ENCODE measurements at places on chromosomes 1 and 21.

GRCh38 chr1:219553934-219554502 is 58.9 kb downstream of the ZC3H11B start:
- DNase-seq = no peak

GRCh38 chr21:41375875-41376274 is 14.0 kb downstream of the MX2 start:
- no peak for DNase-seq

GRCh38 chr1:87058343-87058649 is 143.9 kb downstream of the HS2ST1 start:
- no peak for DNase-seq

DNA sequence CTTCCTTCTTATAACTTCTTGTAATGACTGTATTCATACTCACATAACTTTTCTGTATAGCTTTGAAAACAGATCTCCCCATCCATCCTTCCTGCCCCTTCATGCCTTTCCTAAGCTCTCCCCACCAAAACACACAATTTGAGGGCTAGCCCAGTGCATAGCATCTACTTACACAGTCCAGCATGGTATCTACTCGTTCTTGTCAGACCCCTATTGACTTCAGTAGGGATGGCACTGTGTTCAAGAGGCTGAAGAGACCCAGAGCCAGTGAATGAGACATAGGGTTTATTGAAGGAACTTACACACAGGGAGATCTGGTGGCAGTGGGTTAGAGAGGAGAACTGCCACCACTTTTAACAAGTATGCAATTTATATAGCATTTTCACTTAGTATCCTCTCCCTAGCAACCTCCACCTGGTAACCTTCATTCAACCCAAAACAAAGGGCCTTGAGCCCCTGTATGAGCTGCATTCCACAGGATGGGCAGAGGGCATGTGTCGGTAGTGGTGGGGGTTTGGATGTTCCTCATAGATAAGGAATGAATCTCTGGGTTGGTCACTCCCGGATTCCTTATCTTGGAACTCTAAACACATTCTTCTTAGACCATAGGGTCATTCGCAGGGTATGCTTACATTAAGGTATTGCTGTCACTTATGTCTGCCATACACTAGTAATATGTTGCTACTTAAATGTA is 64.9 kb upstream of the GNG12 start:
- no peak for DNase-seq

GRCh38 chr1:117586337-117586736 is 19.5 kb upstream of the TENT5C start:
- no peak for DNase-seq

- DNase-seq = no peak
Observed at GRCh38 chr1:93699503-93700168, 18.0 kb upstream of the BCAR3 start.

DNA sequence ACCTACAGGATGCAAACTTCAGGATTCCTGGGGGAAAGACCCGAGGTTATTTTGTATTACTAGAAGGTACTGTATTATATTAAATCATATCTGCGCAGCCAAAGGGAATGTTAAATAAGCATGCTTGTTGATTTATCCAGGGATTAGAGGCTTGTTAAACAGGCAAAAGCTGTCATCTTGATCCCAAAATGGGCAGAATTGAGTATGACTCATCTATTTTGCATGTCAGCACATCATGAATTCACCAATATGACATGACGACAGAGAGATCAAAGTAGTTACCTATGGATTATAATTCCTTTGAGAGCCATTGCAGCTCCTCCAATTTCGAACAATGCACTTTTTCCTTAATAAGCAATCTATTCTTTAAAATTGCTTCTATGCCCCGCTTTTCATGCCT is 66.1 kb downstream of the TBX15 start:
- DNase-seq = no peak

DNA sequence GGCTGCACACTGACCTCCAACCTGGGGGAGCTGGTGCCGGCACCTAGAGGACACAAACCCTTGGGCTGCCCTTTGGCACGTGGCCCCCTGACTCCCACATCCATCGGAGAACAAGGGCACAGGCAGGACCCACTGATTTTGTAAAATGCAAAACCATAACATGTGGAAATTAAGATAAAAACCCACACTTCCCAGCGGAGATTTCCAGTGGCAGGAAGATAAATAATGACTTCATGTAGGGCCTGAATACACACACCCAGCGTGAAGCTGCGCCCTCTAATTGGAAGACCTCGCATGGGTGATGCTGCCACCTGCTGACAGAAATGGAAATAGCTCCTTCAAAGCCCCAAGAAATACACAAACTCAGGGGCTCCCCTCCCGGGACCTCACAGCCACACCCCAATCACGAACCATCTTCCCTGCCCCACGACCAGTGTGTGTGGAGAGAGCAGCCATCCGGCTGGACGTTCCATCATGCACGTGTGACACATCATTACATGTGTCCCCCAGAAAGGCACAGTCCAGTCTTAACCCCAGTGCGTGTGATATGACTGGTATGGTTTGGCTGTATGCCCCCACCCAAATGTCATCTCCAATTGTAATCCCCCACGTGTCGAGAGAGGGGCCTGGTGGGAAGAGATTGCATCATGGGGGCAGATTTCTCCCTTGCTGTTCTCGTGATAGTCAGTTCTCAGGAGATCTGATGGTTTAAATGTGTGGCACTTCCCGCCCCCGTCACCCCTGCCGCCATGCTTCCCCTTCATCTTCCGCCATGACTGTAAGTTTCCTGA is 5.7 kb upstream of the TPRG1L start:
- DNase-seq = peak; percentile 75

DNA sequence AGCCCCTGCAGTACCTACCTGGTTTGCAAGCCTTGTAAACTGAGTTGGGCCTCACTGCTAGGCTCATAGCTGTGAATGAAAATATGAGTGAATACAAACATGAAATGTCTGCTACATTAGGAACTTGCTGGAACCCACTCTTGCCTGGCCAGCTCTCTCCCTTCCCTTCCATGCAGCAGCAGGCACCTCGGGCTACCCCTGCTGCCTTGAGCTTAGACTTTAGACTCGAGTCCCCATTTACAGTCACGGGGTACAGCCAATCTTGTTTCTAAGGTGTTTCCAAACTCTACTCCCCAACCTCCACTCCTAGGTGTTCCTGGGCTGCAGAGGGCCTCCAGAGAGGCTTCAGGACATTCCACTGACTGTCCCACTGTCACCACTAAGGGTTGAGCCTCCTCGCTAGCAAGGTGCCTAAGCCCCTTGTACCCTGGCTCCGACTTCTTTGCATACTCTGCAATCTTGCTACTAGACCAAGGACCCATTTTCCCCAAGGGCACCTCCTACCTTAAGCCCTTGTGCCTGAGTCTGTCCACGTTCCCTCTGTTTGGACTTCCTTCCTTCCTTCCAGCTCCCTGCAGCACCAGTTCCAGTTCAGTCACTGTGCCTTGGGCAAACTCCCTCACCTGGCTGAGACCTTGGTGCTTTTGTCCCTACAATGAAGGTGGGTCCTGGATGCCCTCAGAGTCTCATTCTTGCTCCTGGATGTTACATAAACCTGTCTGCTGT is 36.9 kb downstream of the CDK18 start:
- DNase-seq = no peak

- DNase-seq = no peak
Observed at GRCh38 chr1:224289396-224289795, 40.6 kb downstream of the NVL start.

- no peak for DNase-seq
Observed at GRCh38 chr21:31658053-31658452, 1.4 kb upstream of the SOD1 start.
